ENCODE measurements at places on chromosomes 3 and 15.

DNA sequence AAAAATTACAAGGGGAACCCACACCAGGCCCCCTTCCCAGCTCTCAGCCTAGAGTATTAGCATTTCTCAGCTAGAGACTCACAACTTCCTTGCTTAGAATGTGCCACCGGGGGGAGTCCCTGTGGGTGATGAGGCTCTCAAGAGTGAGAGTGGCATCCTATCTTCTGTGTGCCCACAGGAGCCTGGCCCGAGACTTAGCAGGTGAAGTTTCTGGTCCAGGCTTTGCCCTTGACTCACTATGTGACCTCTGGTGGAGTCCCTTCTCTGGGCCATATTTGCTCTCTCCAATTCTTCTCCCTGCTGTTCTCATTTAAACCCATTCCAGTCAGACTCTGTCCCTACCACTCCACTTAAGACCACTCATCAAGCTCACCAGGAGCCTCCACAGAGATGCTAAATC, 18.1 kb downstream of the CLK3 start:
- DNase-seq = no peak

DNA sequence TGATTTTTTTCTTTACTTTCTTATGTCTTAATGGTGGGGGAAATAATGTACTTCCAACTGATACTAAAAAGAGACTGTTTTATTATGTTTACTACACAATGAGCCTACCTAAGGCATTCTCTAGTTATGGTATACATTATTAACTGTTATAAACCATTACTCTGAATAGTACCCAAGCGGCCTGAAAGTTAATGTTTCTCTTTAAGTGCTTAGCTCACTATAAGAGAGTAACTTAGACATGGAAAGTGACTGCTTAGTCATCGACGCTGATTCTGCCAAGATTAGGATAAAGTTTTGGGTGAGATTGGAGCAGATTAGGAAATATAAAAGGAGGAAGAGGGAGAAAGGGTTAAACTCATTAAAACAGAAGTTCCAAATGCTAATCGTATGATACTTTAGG, 365.0 kb downstream of the NLGN1 start:
- DNase-seq = no peak

DNA sequence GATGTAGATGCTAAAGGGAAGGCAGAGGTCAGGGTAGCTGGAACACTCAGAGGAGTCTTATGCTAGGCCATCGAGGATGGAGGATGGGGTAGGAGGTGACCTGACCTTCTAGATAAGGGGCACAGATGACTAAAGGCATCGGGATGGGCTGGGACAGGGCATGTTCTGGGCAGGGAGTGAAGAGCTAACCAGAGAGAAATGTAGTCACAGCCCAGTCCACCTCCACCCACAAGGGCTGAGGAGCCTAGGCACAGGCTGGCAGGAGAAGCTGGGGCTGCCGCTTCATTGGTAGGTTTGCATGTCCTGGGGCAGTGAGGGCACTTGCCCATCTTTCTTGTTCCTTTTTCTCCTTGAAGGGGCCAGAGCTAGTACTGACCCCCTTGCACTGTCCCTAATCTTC, 12.6 kb downstream of the CLK3 start:
- no peak for DNase-seq

GRCh38 chr15:95826412-95827195, 503.9 kb upstream of the NR2F2 start:
- DNase-seq = no peak

DNA sequence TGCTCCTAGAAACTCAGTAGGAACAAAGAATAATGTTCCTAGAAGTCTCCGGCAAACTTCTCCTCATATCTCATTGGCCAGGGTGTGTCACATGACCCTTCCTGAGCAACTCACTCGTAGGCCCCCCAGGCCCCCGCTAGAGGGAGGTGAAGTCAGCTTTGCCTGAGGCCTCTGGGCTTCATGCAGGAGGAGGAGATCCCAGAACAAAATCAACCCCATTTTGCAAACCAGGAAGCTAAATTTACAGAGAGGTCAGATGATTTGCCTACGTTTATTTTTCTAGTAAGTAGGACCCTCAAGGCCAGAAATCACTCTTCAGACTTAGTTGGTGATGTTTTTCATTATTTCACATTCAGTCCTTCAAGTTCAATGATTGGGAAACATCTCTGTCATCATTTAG, 99.1 kb downstream of the SSR3 start:
- DNase-seq = no peak

DNA sequence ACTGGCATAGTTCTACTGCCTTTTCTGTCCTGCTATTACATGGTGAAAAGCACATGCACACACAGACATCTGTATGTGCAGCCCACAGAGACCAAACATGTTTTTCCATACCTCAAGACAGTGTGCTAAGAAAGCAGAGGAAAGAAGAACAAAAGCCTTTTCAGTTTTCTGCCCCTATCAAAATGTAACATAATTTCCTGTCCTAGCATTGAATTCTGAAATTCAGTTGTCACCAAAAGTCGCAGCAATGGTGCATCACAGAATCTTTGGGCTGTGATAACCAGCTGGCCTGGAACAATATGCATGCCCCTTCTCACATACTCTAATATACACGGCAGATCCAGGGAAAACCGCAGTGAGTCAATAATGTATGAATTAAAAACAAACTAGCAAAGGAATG, 153.8 kb upstream of the RAP2B start:
- DNase-seq = no peak

GRCh38 chr15:75058127-75058905, 34.9 kb downstream of the PPCDC start:
- DNase-seq = no peak

DNA sequence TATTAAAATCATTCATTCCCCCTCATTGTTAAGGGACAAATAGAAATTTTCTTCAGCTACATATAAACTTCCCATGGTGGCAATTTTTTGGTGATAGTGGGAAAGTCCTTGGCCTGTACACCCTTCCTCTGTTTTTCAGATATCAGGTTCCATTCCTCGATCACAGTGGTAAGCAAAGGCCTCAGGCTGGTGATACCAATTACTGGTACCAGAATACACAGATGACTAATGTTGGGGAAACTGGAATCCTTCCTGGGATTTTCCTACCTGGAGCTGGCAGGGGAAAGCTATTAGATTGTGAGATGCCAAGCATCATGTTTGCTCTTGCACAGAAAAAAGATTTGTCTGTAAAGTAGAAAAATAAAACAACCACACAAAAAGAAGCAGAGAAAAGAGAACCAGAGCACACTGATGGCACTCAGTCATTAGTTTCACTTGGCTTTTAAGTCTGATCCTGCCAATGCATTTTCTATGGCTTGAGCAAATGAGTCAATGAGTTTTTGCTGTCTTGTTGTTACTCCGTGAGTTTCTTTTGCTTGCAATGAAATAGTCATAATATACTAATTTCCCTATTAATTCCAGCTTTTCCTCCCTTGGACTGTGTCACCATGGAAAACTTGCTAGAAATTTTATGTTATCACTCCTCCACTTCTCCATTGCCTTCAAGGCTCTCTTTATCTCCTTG, 795.0 kb downstream of the ROBO1 start:
- DNase-seq = no peak

DNA sequence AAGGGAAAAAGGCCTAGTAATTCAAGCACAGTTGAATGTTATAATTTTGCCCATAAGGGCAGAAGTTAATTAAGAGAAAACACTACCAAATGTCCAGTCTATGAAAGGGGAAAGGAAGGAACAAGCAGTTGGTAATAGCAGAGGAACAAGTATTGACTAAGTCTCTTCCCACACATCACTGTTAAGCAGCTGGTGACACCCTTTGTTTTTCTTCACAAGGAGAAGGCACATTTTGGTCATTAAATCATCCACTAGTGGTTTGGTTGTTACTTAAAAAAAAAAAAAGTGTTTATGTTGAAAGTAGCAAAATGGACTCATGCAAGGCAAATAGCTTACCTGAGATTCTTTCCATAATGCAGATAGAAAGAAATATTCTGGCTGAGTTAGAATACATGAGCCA, 321.4 kb upstream of the NECTIN3 start:
- DNase-seq = no peak

DNA sequence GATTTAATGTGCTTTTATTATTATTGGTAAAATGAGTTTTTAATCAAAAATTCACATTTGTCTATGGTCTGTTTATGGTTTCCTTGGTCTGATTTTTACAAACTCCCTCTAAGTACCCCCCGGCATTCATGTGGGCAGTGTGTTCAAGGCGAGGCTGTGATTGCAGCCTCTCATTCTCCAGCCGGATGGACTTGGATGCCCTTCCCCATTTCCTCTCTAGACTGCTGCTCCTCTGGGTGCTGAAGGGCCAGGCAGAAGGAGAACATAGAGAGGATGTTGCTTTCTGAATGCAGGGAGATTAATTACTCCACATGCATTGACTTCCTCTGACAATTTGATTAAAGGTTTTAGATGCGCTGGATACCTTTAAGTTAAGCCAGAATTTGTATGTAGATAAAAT, 3.9 kb upstream of the TMC3 start:
- DNase-seq = no peak

DNA sequence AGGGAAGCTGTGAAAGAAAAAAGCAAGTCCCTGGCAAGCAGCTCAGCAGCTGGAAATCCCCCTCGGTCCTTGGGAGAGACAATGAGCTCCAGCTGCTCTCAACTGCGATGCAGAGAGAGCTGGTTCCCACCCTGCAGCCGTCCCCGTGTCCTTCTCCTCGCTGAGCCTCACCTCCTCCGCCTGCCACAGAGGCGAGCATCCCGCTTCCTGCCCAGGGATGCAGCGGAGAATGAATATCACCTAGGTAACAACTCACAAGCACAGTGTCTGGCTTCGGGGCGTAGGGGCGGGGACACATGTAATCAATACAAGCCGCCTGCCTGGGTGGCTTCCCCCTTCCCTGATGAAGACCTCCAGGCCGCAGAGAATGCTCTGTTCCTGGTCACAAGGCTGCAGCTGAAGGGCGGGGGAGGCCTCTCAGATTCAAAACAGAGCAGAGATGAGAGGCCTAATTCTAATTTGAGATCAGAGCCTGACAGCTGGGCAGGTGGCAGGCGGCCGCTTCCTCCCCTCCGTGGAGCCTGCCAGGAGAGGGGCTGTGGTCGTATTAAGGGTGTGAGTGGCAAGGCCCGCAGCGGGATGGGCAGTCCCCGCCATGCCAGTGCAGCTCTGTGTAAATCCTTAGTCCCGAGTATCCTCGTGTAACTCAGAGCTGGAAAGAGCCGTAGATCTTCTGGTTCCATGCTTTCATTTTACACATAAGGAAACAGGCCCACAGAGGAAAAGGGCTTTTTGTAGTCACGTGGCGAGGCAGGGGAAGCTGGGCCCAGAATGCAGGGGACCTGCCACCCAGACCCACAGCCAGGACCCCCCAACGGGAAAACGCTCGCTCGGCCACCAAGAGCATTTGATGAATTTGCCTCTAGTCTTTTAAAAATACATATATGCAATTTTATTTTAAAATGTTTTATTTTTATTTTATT, 24.3 kb downstream of the ZDHHC19 start:
- DNase-seq = peak; percentile 44

GRCh38 chr3:63779227-63779626, 39.9 kb upstream of the C3orf49 start:
- no peak for DNase-seq

GRCh38 chr3:28645149-28645548, 296.5 kb upstream of the AZI2 start:
- DNase-seq = no peak

DNA sequence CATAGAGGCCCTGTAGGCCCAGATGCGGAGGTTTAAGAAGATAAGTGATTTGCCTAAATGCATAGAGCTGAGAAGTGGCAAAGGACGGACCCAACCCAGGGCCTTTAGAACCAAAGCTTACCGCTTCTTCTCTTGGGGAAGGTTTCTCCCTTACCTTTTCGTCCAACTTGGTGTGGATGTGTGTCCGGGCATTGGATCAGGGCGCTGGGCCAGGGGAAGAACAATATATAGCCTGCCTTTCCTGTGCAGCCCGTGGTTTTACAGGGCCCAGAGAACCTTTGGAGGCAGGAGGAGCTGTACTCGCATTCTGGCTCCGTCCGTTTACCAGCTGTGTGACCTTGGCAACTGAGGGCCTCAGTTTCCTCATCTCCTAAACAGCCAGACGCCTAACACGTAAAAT, 686 bp upstream of the P3H2 start:
- no peak for DNase-seq

- DNase-seq = no peak
Observed at GRCh38 chr3:64848822-64849221, 161.0 kb upstream of the ADAMTS9 start.

DNA sequence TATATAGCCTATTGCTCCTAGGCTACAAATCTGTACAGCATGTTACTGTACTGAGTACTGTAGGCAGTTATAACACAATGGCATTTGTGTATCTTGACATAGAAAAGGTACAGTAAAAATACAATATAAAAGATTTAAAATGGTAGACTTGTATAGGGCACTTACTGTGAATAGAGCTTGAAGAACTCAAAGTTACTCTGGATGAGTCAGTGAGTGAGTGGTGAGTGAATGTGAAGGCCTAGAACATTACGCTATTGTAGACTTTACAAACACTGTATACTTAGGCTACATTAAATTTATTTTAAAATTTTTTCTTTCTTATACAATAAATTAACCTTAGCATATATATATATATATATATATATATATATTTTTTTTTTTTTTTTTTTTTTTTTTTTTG, 140.0 kb upstream of the UBE2E1 start:
- DNase-seq = no peak

DNA sequence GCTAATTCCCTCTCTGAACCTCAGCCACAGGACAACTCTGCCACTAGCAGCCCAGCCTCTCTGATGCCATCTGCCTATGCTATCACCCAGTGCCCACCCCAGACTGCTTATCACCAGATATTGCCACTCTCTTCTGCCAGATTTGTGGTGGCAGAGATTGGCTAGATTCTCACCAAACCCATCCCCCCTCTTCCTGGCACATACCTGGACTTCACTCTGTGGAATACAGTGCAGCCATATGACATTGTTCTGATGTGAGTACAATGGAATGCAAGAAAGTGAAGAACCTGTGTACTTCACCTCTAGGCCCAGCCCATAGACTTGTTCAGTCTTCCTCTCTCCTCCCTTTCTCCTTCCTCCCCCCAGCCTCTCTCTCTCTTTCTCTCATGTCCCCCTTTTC, 46.9 kb upstream of the NTRK3 start:
- no peak for DNase-seq

GRCh38 chr15:94592495-94592894, 361.1 kb downstream of the MCTP2 start:
- DNase-seq = no peak

DNA sequence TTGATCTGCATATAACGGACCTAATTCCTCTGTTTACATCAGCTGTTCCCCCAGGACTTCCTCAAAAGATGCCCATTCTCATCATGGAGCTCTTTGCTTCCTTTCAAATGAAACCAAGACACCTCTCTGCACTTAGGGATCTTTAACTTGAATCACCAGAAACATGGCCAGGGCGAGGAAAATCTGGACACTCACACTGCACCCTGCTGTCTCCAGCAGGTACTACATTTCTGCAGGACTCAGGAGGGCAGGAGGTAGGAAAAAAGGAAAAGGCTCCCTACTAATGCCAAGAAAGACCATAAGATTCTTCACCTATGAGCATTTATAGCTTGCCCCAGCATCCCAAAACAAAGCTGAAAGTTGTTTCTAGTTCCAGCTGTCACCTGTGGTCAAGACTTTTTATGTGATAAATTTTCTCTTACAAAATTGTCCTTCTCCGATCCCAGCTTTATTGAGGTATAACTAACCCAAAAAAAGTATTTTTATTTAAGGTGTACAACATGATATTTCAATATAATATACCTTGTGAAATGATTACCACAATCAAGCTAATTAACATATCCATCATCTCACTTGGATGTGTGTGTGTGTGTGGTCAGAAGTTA, 87.3 kb upstream of the C15orf61 start:
- DNase-seq = no peak

- no peak for DNase-seq
Observed at GRCh38 chr3:46750555-46751038, 32.9 kb upstream of the PRSS50 start.

- DNase-seq = no peak
Observed at GRCh38 chr3:140128631-140129030, 193.6 kb downstream of the CLSTN2 start.
